ENCODE measurements at places on chromosomes 16 and 17. TPM values are rescaled to one million over a fixed set of nuclear protein-coding genes. Genes with fewer than 3 reads are reported as not detected.

GRCh38 chr17:56497132-56497531 lies 96.4 kb upstream of the NOG start:
- no peak for DNase-seq

- no peak for DNase-seq
Observed at GRCh38 chr16:48538746-48539484, 71.1 kb downstream of the N4BP1 start.

- DNase-seq = no peak
Observed at GRCh38 chr17:70040336-70040735, 34.7 kb upstream of the KCNJ16 start.

VWA3A gene
- 0.79 TPM for total RNA-seq

- peak; percentile 35 for DNase-seq
Observed at GRCh38 chr17:44222112-44222869, 2.8 kb upstream of the UBTF start.

JUP gene
- total RNA-seq = 163 TPM

GRCh38 chr17:68782789-68783188 lies 172.4 kb downstream of the ABCA8 start:
- peak; percentile 98 for DNase-seq

- no peak for DNase-seq
Observed at GRCh38 chr16:22859925-22860324, 46.0 kb downstream of the HS3ST2 start.

GRCh38 chr17:45093444-45094110 lies 32.5 kb downstream of the NMT1 start:
- DNase-seq = no peak

SLC16A13 gene
- total RNA-seq = 0.69 TPM

- no peak for DNase-seq
Observed at GRCh38 chr17:16061631-16062030, 62.0 kb downstream of the TTC19 start.

GAS2L2 gene
- total RNA-seq = not detected

GRCh38 chr17:7852262-7852670 lies 2.6 kb upstream of the TMEM88 start:
- DNase-seq = no peak

ZNF207 gene
- 153 TPM for total RNA-seq

DOC2B gene
- total RNA-seq = 4.4 TPM

DHX58 gene
- 5.4 TPM for total RNA-seq

TP53TG3B gene
- not detected for total RNA-seq

ABCC1 gene
- 20.4 TPM for total RNA-seq
